ENCODE measurements at places on chromosomes 2 and 18.
A peak's percentile ranks its signal among the peaks of the same experiment; 100 is the strongest.

- DNase-seq: no peak
These were observed 716 bp upstream of the SLC39A10 start for GRCh38 chr2:195656161-195656858.

- no peak for DNase-seq
These were observed 315.2 kb downstream of the TDRD15 start for GRCh38 chr2:21438949-21439348.

DNA sequence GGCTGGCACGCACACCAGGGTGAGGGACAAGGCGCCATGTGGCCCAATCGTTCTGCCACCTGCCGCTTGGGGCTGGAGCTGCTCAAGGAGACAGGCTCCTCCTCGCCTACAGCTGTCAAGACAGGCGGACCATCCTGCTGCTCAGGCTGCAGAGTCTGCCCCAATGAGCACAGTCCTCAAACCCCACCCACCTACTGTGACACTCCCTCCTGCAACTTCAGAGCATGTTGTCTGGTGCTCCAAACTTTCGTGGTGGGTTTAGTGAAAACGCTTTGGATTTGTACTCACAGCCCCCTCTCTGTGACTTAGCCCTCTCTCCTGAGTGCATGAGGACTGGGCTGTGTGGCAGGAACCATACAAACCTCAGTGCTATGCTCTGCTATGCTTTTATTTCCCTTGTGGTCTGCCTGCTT is 23.2 kb upstream of the SLC35F6 start:
- no peak for DNase-seq

GRCh38 chr2:47088371-47089082 is 66.6 kb downstream of the STPG4 start:
- DNase-seq: no peak

GRCh38 chr2:224217233-224217961 is 178.3 kb upstream of the SERPINE2 start:
- DNase-seq: no peak

DNA sequence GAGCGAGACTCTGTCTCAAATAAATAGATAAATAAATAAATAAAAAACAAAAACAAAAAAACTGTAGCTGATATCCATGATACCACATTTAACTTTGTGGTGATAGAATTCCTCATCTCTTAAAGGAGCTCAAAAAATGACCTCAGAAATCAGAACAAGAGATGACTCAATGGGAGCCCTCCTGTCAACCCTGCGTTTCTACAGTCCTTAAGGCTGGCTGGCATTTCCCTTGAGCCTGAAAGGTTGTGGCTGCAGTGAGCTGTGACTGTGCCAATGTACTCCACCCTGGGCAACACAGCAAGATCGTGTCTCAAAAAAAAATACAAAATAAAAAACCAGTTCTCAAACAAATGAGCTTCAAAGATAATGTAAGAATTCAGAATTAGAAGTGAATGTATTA is 40.4 kb downstream of the CHST9 start:
- no peak for DNase-seq

DNA sequence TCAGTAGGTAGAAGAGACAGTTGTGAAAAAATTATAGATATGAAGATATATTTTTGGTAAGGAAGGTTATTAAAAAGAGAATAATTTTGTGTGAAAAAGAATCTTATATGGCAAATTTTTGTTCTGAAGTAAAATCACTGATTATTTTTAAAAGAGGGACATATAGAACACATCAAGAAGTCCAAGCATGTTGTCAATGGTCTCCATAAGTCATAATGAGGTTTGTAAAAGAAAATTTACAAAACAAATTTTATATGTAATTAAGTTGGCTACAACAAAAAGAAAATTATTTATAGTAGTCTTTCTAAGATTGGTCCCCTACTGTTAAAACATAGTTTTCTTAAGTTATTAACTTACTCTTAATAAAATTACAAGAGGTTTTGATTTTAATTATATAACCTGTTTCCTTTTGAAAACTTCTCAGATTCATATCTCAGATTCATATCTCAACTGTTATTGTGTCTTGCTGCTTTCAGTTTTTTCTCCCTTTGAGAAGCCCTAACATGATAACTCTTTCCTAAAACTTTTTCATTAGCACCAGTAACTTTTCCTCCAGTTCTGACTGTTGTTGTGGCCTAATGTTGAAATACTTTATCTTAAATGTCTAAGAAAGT is 81.2 kb downstream of the SH3YL1 start:
- DNase-seq: no peak

- DNase-seq: no peak
These were observed 30.4 kb downstream of the TRABD2A start for GRCh38 chr2:84850471-84850870.

GRCh38 chr18:63878343-63878742 is 9.2 kb upstream of the SERPINB2 start:
- no peak for DNase-seq

GRCh38 chr18:24319757-24320156 is 77.9 kb downstream of the OSBPL1A start:
- DNase-seq: no peak

- DNase-seq: no peak
These were observed 85.3 kb downstream of the NRP2 start for GRCh38 chr2:205767617-205768016.

GRCh38 chr2:47631792-47632398 is 151.1 kb upstream of the MSH6 start:
- DNase-seq: peak; percentile 38

- no peak for DNase-seq
These were observed 214.4 kb downstream of the TMX3 start for GRCh38 chr18:68500556-68500955.

GRCh38 chr2:29459445-29460179 is 344.4 kb downstream of the CLIP4 start:
- peak; percentile 40 for DNase-seq

DNA sequence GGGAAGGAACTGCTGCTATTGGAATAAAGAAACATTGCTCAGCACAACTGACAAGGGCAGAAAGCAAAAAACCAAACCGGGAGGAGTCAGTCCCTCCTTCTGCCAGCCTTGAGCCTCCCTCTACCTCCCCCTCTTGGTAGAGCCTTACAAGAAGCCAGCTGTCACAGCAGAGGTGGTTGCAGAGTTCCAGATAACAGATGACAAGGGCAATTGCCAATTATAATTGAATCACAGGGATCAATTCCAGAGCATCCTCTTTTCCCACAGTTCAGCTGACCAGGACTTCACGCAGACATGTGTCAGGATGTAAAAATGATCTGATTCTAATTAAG is 548.2 kb upstream of the LRRTM1 start:
- no peak for DNase-seq

- DNase-seq: no peak
These were observed 56.7 kb downstream of the IL1R2 start for GRCh38 chr2:102048465-102048864.

DNA sequence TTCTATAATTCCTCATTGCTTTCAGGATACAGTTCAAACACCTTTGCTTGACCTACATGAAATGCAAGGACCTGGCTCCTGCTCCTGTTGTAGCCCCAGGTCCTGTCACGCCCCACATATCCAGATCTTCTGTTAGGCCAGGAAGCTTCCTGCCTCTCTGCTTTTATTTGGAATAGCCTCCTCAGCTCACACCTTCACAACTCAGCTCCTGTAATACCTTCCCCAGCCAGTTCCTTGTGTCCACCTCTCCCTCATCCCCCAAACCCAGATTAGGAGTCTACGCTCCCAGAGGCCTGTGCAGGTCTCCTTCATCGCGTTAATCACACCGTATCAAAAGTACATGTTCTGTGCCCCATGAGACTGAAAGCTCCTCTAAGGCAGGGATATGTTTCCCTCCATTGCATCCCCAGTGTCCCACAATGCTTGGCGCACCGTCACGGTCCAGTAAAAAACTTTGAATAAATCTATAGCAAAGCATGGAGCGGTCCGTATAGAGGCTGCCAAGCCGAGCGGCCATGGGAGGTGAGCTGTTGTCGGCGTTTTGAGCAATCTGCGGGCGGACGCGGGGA is 371 bp downstream of the MDH1B start:
- DNase-seq: no peak

- DNase-seq: no peak
These were observed 7.7 kb upstream of the STK39 start for GRCh38 chr2:168255103-168255502.

- no peak for DNase-seq
These were observed 9.9 kb downstream of the ARPC2 start for GRCh38 chr2:218226903-218227302.

GRCh38 chr2:79621252-79621651 is 108.4 kb downstream of the CTNNA2 start:
- DNase-seq: no peak

GRCh38 chr18:8504880-8505435 is 104.3 kb upstream of the RAB12 start:
- DNase-seq: no peak

GRCh38 chr18:57995331-57995730 is 48.7 kb upstream of the NEDD4L start:
- DNase-seq: no peak

DNA sequence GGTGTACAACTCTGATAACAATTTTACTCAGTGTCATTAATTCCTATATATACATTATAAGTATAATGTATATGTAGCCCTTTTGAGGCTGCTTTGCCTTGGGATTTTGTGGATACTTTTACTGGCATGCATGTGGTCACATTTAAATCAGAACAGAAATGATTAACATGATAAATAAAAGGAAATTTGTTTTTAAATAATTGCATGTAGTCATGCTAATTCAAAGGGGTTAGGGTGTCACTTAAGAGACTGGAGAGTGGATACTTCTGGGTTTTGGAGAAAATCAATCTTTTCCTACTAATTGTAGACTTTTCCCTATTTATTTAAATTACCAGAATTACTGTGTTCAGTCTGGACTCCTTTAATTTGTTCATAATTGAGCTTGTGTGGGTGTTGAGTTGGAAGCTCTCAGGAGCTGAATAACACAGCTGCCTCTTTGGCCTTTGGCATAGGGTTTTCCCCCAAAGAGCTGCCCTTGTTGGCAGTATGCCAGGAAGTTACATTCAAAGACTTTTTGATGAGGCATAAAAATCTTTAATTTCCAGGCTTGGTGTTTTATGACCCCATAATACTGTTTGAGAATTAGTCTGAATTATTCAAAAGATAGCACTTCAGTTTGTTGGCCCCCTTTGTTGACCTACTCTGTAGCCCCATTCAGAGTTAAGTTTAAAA is 484.7 kb upstream of the NRP2 start:
- DNase-seq: no peak

DNA sequence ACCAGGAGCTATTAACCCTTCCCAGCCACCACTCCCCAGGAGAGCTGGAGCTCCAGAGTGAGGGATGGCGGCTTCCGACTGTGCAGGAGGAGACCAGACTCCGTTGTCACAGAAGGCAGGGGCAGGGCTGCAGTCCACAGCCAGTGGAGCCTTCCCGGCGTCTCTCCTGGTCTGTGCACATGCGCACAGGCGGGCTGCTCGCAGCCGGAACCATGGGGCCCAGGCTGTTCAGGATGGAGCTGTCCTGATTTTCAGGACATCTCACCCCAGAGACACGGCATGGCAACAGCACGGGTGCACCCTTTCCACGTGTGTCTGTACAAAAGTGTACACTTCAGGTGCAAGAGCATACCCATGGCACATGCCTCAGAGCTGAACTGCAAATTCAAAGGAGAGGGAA is 28.9 kb downstream of the EIPR1 start:
- DNase-seq: no peak

GRCh38 chr18:78610179-78610578 is 369.4 kb upstream of the SALL3 start:
- no peak for DNase-seq

DNA sequence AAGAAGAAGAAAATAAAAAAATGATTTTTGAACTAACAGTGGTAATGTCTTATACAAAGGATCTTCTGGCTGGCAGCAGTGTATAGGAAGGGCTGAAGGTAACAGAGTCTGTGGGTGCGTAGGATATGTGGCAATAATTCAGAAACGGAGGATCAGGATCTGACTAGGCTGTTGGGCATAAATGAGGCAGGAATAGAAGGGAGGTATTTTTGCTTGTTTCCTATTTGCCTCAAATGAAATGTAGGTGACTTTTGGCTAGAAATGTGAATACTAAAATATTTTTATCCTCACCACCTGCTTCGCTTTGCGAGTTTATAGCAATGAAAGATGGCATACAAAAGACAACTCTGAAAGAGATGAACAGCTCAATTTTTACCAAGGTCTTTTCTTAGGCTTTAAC is 1086.1 kb upstream of the CELF4 start:
- no peak for DNase-seq

GRCh38 chr2:169828141-169828811 is 1.0 kb downstream of the UBR3 start:
- no peak for DNase-seq

- peak; percentile 80 for DNase-seq
These were observed 153.6 kb downstream of the MTCL1 start for GRCh38 chr18:8858888-8859511.

DNA sequence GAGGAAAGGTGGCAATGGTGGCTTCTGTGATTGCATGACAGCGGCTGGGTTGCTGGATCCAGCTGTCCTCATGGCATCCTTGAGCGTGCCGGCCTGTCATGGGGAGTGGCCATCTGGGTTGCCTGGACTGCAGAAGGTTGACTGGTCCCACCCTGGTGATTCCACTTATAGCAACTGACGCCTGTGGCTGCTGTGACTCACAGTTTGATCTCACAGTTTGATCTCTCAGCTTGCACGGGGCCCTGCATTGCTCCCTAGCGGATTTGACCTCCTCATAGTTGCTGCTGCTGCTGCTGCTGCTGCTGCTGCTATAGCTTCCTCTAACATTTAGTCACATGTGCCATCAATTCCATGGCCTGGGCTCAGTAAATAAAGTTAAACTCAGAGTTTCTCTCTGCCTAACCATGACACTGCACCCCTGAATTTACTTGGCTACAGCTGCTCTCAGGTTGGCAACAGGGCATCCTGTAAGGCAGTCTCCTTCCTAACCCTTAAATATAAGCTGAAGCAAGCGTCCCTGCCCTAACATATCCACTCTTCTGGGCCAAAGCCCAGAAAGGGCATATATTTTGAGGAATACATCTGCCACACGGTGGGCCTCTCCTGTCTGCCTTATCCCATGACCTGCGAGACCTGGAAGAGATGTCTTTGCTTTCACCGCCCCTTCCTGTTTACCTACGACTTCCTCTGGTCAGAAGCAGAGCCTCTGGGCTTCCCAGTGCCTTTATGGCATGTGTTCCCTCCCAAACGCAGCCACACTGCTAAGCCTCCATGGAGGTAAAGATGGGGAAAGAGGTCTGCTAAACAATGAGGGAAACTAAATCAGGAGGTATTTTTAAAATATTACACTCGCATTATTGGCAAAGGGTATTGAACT is 37.8 kb upstream of the CCDC150 start:
- DNase-seq: peak; percentile 97

GRCh38 chr18:52572036-52573000 is 232.3 kb downstream of the DCC start:
- DNase-seq: no peak

DNA sequence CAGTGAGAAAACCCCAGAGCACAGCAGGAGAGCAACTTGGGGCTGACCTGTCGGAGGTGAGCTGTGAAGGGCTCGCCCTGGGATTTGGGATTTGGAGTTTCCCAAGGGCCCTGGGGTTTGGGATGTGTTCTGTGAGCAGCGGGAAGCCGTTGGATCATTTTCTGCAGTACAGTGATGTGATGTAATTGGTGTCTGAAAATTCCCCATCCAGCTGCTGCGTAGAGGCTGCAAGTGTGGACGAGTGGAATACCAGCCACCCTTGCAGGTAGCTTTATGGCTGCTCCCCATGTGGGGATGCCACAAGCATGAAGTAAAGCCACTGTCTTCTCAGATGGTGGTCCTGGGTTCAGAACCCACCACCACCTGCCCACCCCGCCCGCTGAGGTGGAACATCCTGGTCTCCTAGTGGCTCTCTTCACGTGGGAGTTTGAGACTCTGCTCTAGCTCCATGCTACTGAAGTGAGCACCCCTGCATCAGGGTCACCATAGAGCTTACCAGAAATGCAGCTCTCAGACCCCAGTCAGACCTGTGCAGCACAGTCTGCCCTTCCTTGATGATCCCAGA is 15.0 kb downstream of the IMPA2 start:
- no peak for DNase-seq

- no peak for DNase-seq
These were observed 895 bp upstream of the GLS start for GRCh38 chr2:190879474-190880377.

All from amniotic stem cell (primary cell).